Chondrocyte (in vitro differentiated cells): ENCODE measurements at places on chromosomes 16 and 17. TPM values are rescaled to one million over a fixed set of nuclear protein-coding genes. Genes with fewer than 3 reads are reported as not detected.

- H3K27ac ChIP-seq: peak overlapping the region; percentile 65
- DNase-seq: no peak
- H3K27me3 ChIP-seq: no peaks in the 10 kb centered on the region
These were observed 90.9 kb upstream of the BCAR1 start for GRCh38 chr16:75342308-75342811.

GRCh38 chr17:50330151-50330775, 15.7 kb upstream of the XYLT2 start:
- H3K27me3 ChIP-seq: no peaks in the 10 kb centered on the region
- H3K36me3 ChIP-seq: no peaks in the 10 kb centered on the region
- no peak for DNase-seq
- H3K4me3 ChIP-seq: no peak overlapping the region
- no peak overlapping the region for H3K27ac ChIP-seq

DNA sequence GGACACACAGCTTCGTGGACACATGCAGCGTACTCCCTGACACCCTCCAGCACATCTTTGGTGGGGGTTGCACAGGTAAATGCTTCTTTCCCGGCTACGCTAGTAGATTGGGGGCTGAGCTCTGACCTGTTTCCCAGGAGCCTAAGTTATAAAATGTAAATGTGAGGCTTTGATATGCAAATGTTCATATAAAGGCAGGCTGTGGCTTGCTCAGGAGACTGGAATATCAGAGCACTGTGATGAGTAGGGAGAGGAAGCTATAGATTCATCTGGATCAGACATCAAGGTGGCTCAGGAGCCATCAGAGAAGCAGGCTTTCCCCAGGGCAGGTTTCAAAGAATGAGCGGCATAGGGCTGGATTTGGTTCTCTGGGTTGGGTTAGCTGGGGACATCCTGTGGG, 3.4 kb upstream of the ETV4 start:
- no peaks in the 10 kb centered on the region for H3K36me3 ChIP-seq
- peaks cover 27% of the 10 kb centered on the region for H3K27me3 ChIP-seq
- H3K4me1 ChIP-seq: peaks cover 15% of the 10 kb centered on the region

DNA sequence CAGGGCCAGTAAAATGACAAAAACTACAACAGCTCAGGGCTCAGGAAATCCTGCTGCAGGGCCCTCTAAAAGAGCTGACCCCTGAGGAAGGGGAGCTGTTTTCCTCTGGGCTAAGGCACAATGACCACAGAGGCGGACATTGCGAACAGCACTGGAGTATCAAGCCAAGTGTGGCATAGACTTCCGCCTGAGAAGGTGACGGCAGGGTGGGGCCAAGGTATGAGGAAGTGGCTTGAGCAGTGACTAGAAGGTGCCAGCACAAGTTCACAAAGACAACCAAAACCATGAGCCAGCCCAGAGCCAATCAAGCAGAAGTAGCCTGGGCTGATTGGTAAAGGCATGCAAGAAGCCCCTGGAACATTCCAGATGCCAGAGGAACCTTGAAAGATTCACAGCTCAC, 13.9 kb downstream of the ERN2 start:
- DNase-seq: no peak
- peaks cover 9% of the 10 kb centered on the region for H3K4me1 ChIP-seq
- peaks cover 11% of the 10 kb centered on the region for H3K27me3 ChIP-seq
- no peak overlapping the region for H3K4me3 ChIP-seq

DNA sequence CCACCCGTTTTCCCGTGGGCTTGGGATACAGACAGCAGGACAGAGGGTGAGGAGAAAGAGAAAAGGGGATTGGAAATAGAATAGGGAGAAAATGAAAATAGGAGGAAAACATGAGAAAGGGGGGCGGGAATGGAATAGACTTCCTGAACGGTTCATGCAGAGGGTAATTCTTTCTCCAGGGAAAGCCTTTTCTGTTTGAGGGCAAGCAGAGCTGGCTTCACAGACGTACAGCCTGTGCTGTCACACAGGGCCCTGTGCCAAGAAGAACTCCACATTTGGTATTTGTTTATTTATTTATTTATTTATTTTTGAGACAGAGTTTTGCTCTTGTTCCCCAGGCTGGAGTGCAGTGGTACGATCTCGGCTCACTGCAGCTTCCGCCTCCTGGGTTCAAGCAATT, 12.0 kb downstream of the MILR1 start:
- no peak for DNase-seq
- no peak overlapping the region for H3K4me3 ChIP-seq
- H3K27me3 ChIP-seq: peaks cover 2% of the 10 kb centered on the region

GRCh38 chr16:84313921-84314320, 19.2 kb downstream of the WFDC1 start:
- peaks cover 34% of the 10 kb centered on the region for H3K27me3 ChIP-seq
- peak; percentile 41 for DNase-seq
- H3K4me3 ChIP-seq: no peak overlapping the region
- no peak overlapping the region for H3K27ac ChIP-seq
- no peaks in the 10 kb centered on the region for H3K4me1 ChIP-seq

DNA sequence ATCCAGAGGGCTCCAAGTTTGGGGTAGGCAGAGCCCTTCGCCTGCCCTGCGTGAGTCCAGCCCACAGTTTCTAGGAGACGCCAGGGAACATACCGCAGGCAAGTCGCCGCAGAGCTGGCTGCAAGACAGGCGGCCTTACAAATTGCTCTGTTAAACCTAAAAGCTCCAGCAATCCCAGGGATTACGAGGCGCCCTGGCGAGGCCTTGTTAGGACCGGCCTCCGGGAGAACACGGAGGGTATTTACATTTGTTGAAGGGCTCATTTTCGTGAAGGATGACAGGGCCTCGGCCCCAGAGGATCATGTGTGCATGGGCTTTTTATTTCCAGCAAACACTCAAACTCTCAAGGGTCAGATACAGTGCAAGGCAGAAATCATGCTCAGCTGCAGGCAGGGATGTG, 77.6 kb upstream of the FOXF1 start:
- H3K27me3 ChIP-seq: peaks cover 36% of the 10 kb centered on the region
- no peaks in the 10 kb centered on the region for H3K4me1 ChIP-seq
- no peaks in the 10 kb centered on the region for H3K36me3 ChIP-seq
- no peak for DNase-seq

DNA sequence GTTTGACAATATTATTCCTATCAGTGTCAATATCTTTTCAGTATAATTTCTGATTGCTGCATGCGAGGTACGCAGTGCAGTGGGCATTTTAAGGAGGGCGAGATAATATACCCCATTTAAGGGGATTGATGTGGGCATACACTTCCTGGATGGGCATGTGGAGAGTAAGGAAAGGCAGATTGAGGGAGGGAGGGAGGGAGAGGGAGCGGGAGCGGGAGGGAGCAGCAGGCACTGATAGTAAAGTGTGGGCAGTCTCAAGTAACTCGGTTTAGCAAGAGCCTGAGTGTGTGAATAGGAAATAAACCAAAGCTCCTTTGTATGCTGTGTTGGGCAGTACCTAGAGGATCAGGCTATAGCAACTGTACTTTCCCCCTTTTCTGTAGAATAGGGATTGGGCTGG, 5.1 kb downstream of the BPTF start:
- DNase-seq: no peak
- H3K27ac ChIP-seq: peak overlapping the region; percentile 19
- no peak overlapping the region for H3K4me3 ChIP-seq
- H3K4me1 ChIP-seq: peaks cover 70% of the 10 kb centered on the region
- peaks cover 2% of the 10 kb centered on the region for H3K36me3 ChIP-seq

DNA sequence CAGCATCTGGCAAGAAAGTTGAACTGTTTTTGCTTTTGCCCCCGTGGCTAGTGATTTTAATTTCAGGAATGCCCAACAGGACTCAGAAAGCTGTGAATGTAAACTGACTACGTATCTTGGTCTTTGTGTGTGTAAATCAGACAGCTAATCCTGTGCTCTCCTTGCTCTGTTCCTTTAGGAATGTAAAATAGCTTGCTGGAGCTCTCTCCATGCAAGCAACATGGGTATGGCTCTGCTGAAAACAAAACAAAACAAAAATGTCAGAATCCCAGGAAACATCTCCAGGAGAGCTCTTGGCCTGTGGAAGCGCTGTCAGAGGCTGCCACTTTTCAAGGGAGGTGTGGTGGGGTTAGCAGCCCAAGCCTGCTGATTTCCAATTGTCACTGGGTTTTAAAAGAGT, 161.8 kb upstream of the NOG start:
- no peaks in the 10 kb centered on the region for H3K27me3 ChIP-seq
- no peak for DNase-seq
- peak overlapping the region; percentile 29 for H3K27ac ChIP-seq
- no peaks in the 10 kb centered on the region for H3K36me3 ChIP-seq
- peaks cover 13% of the 10 kb centered on the region for H3K4me1 ChIP-seq

- no peak overlapping the region for H3K27ac ChIP-seq
- H3K36me3 ChIP-seq: no peaks in the 10 kb centered on the region
- no peaks in the 10 kb centered on the region for H3K4me1 ChIP-seq
- H3K4me3 ChIP-seq: no peak overlapping the region
These were observed 235.5 kb upstream of the EEF2KMT start for GRCh38 chr16:5333126-5333525.

- peaks cover 19% of the 10 kb centered on the region for H3K4me1 ChIP-seq
- DNase-seq: no peak
- no peaks in the 10 kb centered on the region for H3K27me3 ChIP-seq
- peaks cover 4% of the 10 kb centered on the region for H3K36me3 ChIP-seq
- peak overlapping the region; percentile 82 for H3K4me3 ChIP-seq
These were observed 743 bp downstream of the SHCBP1 start for GRCh38 chr16:46620266-46621005.

DNA sequence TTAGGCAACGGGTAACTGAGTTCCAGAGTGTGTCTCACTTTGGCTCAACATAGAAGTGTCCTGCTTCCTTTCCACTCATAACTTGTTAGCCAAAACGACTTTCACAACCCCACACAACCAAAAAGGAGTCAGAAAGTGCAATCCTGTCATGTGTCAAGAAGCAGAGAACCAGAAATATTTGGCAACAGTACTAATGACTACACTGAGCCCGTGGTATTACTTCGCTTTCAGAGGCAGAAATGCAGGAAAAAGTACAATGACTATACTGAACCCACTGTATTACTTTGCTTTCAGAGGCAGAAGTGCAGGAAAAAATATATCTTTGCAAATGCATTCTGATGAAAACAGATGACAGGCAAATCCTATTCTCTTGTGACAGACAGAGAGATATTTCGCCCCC, 484.6 kb downstream of the KIF2B start:
- DNase-seq: no peak
- H3K4me1 ChIP-seq: no peaks in the 10 kb centered on the region
- no peaks in the 10 kb centered on the region for H3K27me3 ChIP-seq
- H3K36me3 ChIP-seq: no peaks in the 10 kb centered on the region

- H3K4me3 ChIP-seq: no peak overlapping the region
- no peak overlapping the region for H3K27ac ChIP-seq
- DNase-seq: no peak
- H3K4me1 ChIP-seq: peaks cover 35% of the 10 kb centered on the region
- no peaks in the 10 kb centered on the region for H3K27me3 ChIP-seq
- peaks cover 20% of the 10 kb centered on the region for H3K36me3 ChIP-seq
These were observed 11.7 kb downstream of the RNF40 start for GRCh38 chr16:30773826-30774225.

DNA sequence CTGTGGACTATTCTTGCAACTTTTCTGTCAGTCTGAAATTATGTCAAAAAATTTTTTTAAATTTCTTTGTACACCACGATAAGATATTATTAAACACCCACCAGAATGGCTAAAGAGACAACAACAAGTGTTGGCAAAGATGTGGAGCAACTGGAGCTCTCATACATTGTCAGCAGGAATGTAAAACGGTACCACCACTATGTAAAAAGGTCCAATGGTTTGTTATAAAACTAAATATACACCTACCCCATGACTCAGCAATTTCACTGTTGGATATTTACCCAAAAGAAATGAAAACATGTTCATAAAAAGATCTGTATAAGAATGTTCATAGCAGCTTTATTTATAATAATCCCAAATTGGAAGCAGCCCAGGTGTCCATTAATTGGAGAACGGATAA, 7.2 kb downstream of the KIAA0753 start:
- H3K4me3 ChIP-seq: no peak overlapping the region
- H3K27me3 ChIP-seq: no peaks in the 10 kb centered on the region
- peaks cover 37% of the 10 kb centered on the region for H3K36me3 ChIP-seq
- no peak for DNase-seq
- H3K4me1 ChIP-seq: peaks cover 6% of the 10 kb centered on the region
- no peak overlapping the region for H3K27ac ChIP-seq

GRCh38 chr16:25012525-25012991, 2.6 kb downstream of the ARHGAP17 start:
- no peak for DNase-seq
- peak overlapping the region; percentile 89 for H3K4me3 ChIP-seq
- H3K4me1 ChIP-seq: peaks cover 71% of the 10 kb centered on the region
- H3K27me3 ChIP-seq: no peaks in the 10 kb centered on the region
- H3K36me3 ChIP-seq: peaks cover 4% of the 10 kb centered on the region

- H3K27ac ChIP-seq: no peak overlapping the region
- no peak overlapping the region for H3K4me3 ChIP-seq
- H3K27me3 ChIP-seq: no peaks in the 10 kb centered on the region
- H3K36me3 ChIP-seq: peaks cover 20% of the 10 kb centered on the region
- no peak for DNase-seq
- H3K4me1 ChIP-seq: no peaks in the 10 kb centered on the region
These were observed 226.6 kb downstream of the PHKB start for GRCh38 chr16:47687694-47688093.

GRCh38 chr17:67679225-67679624, 38.5 kb upstream of the NOL11 start:
- H3K4me3 ChIP-seq: no peak overlapping the region
- no peaks in the 10 kb centered on the region for H3K4me1 ChIP-seq
- no peak overlapping the region for H3K27ac ChIP-seq
- H3K36me3 ChIP-seq: no peaks in the 10 kb centered on the region
- no peak for DNase-seq

GRCh38 chr17:57432507-57433277, 176.4 kb downstream of the MSI2 start:
- H3K36me3 ChIP-seq: peaks cover 4% of the 10 kb centered on the region
- H3K4me1 ChIP-seq: peaks cover 13% of the 10 kb centered on the region
- no peak overlapping the region for H3K4me3 ChIP-seq
- DNase-seq: no peak
- H3K27ac ChIP-seq: no peak overlapping the region
- no peaks in the 10 kb centered on the region for H3K27me3 ChIP-seq

The VPS35 gene
- 105 to 115 TPM (median 112 TPM) in 3 replicates for total RNA-seq

The CIITA gene
- not detected in 3 replicates for total RNA-seq

The SLC5A11 gene
- total RNA-seq: not detected in 3 replicates

The CTRB2 gene
- total RNA-seq: not detected in 3 replicates

The TBC1D3D gene
- total RNA-seq: 0.27 TPM in 1 of 3 replicates, not detected in the others

The KARS1 gene
- 93.2 to 98.1 TPM (median 93.3 TPM) in 3 replicates for total RNA-seq

The PYY gene
- not detected in 3 replicates for total RNA-seq

The NPIPA5 gene
- total RNA-seq: 6.9 to 11.5 TPM (median 7.7 TPM) in 3 replicates

The CEP131 gene
- total RNA-seq: 8.2 to 9.6 TPM (median 8.5 TPM) in 3 replicates

The TMEM114 gene
- total RNA-seq: not detected in 3 replicates

The SDR42E2 gene
- not detected in 3 replicates for total RNA-seq

The TOM1L1 gene
- total RNA-seq: 18.7 to 28.4 TPM (median 26.4 TPM) in 3 replicates

The CACNG4 gene
- 2.9 to 6.9 TPM (median 3.2 TPM) in 3 replicates for total RNA-seq
